HS-5 (cell line): ENCODE measurements at places on chromosomes 6 and 20.

DNA sequence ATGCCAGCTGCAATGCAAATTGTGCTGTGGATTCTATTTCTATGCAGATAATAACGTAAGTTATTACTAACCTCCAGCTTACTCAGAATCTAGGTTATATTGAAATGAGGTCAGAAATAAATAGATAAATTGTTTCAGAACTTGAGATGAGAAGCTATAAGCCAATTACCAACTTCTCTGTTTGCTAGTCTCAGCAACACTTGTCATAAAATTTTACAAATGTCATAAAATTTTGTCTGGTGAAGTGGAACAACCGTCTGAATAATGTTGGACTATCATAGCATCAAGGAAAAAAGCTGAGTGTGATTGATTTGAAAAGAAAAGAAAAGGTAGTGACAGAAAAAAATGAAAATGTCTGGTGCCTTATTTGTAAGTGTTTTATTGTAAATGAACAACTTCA, 36.7 kb downstream of the COL9A1 start:
- no peak for DNase-seq

- DNase-seq, result no peak
Measured at GRCh38 chr6:39516471-39516870, 194.0 kb upstream of the KCNK16 start.

GRCh38 chr6:17705778-17706579, 746 bp downstream of the NUP153 start:
- no peak for DNase-seq

GRCh38 chr6:23420659-23421350, 705.2 kb upstream of the NRSN1 start:
- DNase-seq, result no peak

- no peak for DNase-seq
Measured at GRCh38 chr6:134961366-134961765, 11.5 kb upstream of the ALDH8A1 start.

GRCh38 chr6:113860181-113860955, 3.2 kb downstream of the MARCKS start:
- no peak for DNase-seq
